Mucosa of gallbladder (tissue), 1 donor: ENCODE measurements at places on chromosomes 5 and 9. TPM values are rescaled to one million over a fixed set of nuclear protein-coding genes. Genes with fewer than 3 reads are reported as not detected.

GRCh38 chr5:142660731-142661130 is 25.2 kb downstream of the FGF1 start:
- DNase-seq: no peak

GRCh38 chr9:106583751-106584150 is 279.2 kb upstream of the ZNF462 start:
- no peak for DNase-seq

DNA sequence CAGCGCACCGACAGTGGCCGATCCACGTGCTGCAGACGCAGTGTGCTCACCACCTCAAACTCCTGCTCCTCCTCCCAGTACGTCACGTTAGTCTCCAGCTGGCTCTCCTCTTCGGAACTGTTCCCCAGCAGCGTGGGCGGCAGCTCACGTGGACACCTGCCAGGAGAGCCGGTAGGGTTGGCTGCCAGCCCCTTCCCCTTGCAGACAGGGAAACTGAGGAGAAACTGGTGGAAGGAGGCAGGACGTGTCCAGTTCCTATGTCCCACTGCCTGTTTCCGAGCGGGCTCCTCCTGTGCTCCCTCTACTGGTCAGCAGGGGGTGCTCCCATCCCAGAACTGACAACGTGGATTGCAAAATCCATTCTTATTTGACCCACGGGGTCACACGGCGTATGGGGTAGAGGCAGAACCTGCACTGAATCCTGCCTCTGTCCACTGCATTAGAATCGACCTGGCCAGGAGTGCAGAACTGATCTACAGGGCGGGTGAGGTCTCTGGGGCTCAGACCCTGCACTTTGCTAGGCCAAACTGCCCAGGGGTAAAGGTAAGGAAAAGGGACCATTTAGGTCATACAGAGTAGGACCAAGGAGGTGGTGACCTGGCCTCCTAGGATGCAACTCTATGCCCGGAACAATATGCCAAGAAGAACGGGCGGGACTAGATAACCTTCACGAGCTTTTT is 25.7 kb downstream of the PDGFRB start:
- peak; percentile 72 for DNase-seq

- DNase-seq: no peak
Measured at GRCh38 chr5:65866837-65867521, 59.4 kb upstream of the ERBIN start.

GRCh38 chr9:130531670-130532069 is 47.7 kb upstream of the FUBP3 start:
- DNase-seq: no peak

DNA sequence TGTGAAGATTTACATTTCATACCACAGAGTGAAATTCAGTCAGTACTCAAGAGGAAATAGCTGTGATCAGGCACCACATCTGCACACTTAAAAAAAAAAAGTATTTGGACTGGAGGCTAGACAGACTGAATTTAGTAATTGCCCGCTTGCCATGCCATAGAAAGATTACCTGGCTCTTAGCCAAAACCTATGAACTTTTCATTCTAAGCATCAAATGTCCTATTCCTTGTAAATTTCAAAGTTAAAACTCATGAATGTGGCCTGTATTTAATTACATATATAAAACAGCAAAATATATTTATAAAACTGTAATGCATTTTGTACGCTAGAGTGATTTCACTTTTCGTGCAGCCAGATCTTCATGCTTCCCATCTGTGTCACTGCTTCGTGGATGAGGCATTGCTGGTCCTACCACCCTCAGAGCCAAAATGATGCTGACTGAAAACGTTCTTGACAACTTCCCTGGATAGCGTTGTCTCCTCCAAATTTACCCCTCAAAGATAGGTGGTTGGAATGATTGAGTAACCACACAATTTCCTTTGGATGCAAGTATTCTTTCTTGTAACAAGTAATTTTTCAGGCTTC is 447.9 kb upstream of the SGCD start:
- DNase-seq: no peak

- no peak for DNase-seq
Measured at GRCh38 chr5:157842185-157842584, 16.8 kb downstream of the CLINT1 start.

GRCh38 chr5:54894957-54895815 is 90.2 kb downstream of the ESM1 start:
- DNase-seq: no peak

DNA sequence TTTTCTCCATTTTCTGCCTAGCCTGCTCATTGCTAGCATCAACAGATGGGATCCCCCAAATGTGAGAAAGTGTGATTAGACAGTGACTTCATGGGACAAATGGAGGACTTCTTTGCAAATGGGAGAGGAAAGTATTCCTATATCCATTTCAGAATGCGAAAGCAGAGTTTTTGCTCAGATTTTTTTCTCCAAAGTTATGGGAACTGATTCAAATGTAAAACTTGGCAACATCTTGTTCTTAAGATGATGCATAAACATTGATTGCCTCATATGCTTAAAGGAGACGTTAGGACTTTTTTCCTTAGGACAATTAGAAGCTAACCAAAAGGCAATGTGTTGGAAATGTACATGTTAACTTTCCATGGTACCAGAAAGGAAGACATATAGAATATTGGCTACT is 704.3 kb upstream of the ZNF608 start:
- DNase-seq: no peak

GRCh38 chr9:124932333-124932732 is 8.6 kb downstream of the GOLGA1 start:
- DNase-seq: no peak

DNA sequence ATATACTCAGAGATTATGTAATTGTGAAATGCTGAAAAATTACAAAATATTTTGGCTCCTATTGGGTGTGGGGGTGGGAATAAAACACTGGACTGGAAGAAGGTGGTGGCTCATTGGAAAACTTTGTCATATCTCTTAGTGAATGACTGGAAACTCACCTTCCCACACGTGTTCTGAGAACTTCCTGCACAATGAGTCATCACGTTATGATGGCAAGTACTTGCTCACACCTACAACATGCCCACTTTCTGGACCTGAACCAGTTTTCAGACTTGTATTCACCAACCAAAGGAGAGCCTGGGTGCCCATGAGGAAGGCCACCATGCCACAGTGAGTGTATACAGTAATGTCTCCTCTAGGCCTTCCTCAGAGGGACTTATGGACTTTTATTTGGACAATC is 294.8 kb downstream of the ASTN2 start:
- no peak for DNase-seq

DNA sequence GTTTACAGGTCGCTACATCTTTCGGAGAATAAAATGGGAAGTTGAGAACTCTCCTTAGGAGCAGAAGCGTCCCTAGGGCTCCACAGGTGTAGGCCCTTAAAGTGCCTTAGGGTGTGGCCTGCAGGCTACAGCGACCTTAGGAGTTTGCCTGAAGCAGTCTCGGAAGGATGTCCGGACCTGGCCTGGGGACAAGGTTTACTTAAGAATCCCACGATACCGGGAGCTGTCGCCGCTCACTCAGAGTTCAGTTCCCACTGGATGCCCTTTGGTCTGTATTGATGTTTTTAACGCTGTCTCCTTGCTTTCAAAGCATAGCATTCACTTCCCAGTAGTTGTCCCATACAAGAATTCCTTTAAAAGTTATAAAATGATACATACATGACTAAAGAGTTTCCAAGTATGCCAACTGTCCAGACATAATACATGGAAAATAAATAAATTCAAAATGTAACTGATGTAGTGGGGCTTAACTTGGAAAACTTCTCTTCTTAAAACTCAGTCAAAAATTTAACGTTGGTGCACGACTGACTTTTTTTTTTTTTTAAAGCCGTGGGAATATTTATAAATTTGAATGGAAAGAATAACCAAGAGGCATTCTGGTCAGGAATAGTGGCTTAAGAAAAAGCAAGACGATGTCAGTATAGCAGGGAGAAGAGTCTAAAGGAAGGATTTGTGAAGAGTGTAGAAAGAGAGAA is 848 bp downstream of the RAD50 start:
- peak; percentile 85 for DNase-seq

- no peak for DNase-seq
Measured at GRCh38 chr5:150057996-150058395, 28.4 kb downstream of the CSF1R start.

Gene AGPAT2
- 81.7 TPM for total RNA-seq

Gene CDO1
- 10.8 TPM for total RNA-seq

Gene ZNF658
- total RNA-seq: 4.5 TPM

Gene PKN3
- 9.4 TPM for total RNA-seq

Gene ZDHHC21
- total RNA-seq: 11.2 TPM

Gene SPATA31C2
- total RNA-seq: not detected

Gene JADE2
- 83.1 TPM for total RNA-seq
